ENCODE measurements at places on chromosomes 2 and 18. TPM values are rescaled to one million over a fixed set of nuclear protein-coding genes. Genes with fewer than 3 reads are reported as not detected.

DNA sequence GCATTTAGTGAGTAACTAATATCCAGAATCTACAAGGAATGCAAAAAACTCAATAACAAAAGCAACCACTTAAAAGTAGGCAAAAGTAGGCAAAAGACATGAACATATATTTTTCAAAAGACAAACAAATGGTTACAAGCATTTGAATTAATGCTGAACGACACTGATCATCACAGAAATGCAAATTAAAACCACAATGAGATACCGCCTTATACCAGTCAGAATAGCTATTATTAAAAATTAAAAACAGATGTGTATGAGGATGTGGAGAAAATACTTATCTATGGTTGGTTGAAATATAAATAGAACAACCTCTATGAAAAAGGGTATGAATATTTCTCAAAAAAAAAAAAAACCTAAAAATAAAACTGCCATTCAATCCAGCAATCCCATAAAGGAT lies 51.7 kb downstream of the SNTG2 start:
- no peak for DNase-seq

ZNF514 gene
- 9.4 TPM for total RNA-seq

DNA sequence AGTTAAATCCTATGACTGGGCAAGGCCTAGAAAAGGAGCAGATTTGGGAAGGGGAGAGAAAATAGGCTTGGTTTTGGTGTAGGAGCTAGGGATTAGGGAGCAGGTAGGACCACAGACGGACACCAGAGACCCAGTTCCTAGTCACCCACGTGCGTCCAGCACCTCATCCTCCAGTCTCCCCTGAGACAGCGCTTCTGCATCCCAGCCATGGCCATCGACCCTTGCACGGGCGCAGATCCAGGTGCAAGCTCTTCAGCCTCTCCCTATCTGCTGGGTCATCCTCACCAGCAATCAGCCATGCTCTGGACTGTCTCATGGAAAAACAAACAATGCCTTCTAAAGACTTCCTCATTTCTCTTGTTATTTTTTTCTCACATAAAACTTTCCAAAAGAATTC lies 246.8 kb upstream of the RAB6C start:
- DNase-seq = no peak

UPP2 gene
- not detected for total RNA-seq

MDH1 gene
- total RNA-seq = 95.7 TPM

GRCh38 chr2:156427074-156427473 lies 9.1 kb upstream of the GPD2 start:
- no peak for DNase-seq

EFHD1 gene
- total RNA-seq = 1.1 TPM

GRCh38 chr2:142112757-142113221 lies 18.0 kb downstream of the LRP1B start:
- DNase-seq = no peak

NEURL3 gene
- 0.44 TPM for total RNA-seq

GRCh38 chr2:108182489-108182888 lies 57.3 kb upstream of the SULT1C3 start:
- no peak for DNase-seq

GRCh38 chr2:128663371-128664050 lies 344.8 kb upstream of the HS6ST1 start:
- DNase-seq = no peak

DNA sequence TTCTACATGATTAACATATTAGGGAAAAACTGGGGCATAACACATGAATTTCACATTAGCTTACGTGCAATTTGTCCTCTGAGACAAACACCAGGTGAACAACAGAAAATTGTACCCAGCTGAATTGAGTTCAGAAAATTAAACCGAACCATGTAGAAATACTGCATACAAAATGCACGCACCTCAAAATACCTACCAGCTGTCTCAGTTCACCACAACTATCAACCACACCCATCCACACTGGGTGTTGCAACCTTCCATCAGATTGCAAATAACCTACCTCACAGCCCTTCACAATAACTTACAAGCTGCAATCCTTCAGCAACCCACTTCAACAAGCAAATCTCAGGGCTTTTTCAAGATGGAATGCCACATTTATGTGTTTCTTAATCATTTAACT lies 55.9 kb downstream of the UNC50 start:
- DNase-seq = peak; percentile 12

All from T-helper 17 cell (primary cell).